ENCODE measurements at places on chromosomes 7 and 10.
A peak's percentile ranks its signal among the peaks of the same experiment; 100 is the strongest.

DNA sequence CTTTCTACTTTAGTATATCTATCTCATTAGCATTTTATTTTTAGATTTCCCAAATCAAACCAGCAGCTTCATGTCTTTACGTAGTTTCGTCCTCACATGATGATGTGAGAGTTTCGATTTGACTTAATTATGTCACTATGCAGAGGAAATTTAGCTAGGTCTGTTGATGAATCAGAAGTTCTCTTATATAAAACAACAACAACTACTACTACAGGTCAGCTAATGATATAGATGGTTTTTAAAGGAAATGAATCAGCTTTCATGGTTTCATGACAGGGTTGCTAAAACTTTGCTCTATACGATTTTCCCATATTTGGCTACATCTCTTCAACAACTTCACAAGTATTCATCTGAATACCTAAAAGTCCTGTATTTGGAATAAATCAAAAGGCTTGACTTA, 28.6 kb downstream of the JAZF1 start:
- no peak for DNase-seq

DNA sequence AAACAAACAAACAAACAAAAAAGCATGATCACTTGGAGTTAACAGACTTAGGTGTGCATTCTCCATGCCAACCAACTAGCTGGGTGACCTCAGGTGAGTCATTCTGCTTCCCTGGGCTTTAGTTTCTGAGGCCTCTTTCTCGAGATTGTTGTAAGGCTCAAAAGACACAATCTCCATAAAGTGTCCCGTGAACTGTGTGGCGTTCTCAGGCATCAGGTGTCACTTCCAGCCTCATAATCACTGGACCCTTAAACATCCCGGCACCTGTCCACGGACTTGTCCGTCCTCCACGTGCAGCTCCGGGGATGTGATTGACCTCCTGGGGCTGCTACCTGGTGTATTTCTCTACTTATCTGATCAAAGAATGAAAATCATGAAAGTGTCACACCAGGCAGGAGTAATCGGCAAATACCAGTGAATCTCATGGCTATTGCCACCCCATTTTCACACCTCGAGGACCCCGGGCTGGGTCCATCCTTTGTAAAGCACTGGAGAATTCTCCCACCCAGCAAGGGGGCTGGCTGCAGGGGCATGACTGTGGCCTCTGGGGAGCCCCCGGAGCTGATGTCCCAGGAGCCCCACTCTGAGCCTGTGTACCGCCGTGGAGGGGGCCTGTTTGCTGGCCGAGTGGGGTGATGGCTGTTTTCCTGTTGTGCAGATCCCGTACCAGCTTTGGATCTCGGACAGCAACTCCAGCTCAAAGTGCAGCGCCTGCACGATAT, 189.8 kb upstream of the SH2B2 start:
- DNase-seq = no peak

- peak; percentile 91 for DNase-seq
These were observed 27.0 kb downstream of the CALML3 start for GRCh38 chr10:5551531-5552375.

DNA sequence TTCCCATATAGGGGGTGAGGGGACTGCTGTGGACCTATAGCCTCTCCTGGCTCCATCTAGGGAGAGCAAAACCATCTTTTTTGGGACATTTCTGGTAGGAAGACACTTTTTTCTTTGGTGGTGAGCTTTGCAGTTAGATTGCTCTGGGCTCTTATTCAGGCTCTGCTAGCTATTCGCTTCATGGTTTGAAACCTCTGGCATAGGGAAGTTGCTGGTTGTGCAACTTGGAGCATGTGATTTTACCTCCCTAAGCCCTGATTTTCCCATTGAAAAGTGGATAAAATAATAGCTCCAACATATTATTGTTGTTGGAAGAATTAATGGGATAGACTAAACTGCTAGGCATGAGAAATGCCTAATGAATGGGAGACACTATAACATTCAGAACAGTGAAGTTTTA, 69.6 kb downstream of the CYP26A1 start:
- DNase-seq = no peak

DNA sequence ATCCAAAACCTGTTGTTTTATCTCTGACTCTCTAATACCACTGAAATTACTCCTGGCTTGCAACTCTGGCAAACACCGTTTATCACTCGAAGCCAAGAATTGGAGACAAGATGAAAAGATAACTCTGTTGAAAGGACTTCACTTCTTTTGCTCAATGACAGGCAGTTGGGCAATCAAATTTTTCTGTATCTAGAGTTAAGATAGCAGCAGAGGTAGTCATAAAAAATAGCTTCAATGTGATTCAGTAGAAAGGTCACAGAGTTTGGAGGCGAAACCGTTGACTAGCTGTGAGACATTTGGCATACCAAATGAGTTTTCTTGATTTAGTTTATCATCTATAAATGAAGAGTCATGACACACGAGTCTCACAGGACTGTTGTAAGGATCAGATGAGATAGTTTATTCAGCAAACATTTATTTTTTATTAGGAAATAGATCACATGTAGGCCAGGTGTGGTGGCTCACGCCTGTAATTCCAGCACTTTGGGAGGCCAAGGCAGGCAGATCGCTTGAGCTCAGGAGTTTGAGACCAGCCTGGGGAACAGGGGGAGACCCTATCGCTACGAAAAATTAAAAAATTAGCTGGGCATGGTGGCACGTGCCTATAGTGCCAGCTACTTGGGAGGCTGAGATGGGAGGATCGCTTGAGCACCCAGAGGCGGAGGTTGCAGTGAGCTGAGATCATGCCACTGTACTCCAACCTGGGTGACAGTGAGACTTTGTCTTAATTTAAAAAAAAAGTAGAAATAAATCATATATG, 23.6 kb downstream of the AKR1B1 start:
- peak; percentile 23 for DNase-seq

GRCh38 chr7:26858241-26858715, 6.1 kb downstream of the SKAP2 start:
- no peak for DNase-seq

GRCh38 chr10:132636358-132636757, 98.8 kb downstream of the INPP5A start:
- DNase-seq = no peak

DNA sequence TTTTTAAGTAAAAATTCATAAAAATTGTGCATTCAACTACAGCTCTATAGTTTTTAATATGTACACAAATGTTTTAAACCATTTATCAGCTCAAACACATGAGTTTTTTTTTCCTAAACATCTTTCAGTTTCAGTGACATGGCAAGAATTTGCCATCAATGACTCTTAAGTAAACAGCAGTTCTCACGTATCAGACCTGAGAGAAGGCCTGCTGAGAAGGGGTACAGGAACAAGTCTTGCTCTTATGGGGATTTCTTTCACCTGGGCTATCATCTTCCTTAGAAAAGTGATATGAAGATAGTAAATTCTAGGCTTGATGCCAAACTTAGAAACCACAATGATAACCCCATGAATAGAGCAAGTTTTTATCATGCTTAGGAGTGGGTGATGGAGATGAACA, 467.8 kb downstream of the ARL4A start:
- DNase-seq = no peak

GRCh38 chr10:119768455-119769094, 42.7 kb downstream of the INPP5F start:
- no peak for DNase-seq

GRCh38 chr10:24552346-24553016, 171.2 kb downstream of the ARHGAP21 start:
- no peak for DNase-seq

DNA sequence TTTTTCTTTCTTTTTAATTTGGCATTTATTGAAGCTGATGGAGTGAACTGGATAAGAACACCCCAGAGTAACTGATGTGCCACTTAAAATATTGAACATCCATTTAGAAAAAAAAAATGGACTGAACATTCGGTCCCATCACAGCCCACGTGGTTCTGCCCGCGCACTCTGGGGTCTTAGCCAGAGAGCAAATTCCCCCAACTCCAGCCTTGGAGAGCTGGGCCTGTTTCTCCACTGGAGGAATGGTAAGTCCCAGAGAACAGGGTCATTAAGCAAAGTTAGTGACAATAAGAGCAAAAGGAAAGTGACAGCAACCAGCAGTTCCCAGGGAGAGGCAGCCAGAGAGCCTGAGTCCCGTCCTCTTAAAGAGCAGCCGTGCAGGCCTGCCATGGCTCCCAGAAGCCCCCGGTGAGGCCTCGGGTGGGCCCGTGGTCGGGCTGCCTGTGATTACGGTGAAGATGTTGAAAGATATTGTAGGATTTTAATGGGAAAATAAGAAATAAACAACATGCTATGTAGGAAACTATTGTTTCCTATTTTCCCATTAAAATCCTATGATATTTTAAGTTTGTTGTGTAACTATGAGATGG, 487.9 kb upstream of the MKI67 start:
- DNase-seq = no peak

GRCh38 chr7:8042796-8043535, 74.4 kb downstream of the GLCCI1 start:
- no peak for DNase-seq

GRCh38 chr7:95102662-95103061, 195.3 kb downstream of the PPP1R9A start:
- DNase-seq = peak; percentile 76

GRCh38 chr7:63041786-63042185, 956.9 kb upstream of the ZNF722 start:
- no peak for DNase-seq

- no peak for DNase-seq
These were observed 209.7 kb downstream of the LHFPL3 start for GRCh38 chr7:104538152-104538551.

GRCh38 chr7:19520392-19520791, 188.4 kb downstream of the POLR1F start:
- DNase-seq = no peak

DNA sequence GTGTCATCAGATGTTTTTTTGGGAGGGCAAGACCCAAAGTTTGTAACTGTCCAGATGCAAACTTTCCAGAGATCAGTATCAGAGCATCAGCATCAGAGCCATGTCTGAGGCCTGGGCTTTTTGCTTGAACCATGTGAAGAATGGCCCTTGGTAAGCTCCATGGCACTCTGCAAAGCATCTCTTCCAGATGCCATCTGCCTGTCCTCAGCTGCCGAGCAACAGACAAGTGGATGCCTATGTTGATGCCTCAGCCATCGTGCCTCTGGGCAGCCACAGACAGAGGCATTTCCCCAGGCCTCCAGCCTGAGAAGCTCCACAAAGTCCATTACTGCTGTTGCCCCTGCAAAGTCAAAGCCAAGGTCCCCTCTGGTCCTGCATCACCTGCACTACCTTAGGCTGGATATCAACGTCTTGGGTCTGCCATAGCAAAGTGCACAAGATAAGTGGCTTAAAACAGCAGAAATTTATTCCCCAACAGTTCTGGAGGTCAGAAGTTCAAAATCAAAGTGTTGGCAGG, 670.2 kb upstream of the MKI67 start:
- DNase-seq = no peak

- DNase-seq = peak; percentile 73
These were observed 118.2 kb upstream of the NANOS1 start for GRCh38 chr10:118911363-118911762.

- DNase-seq = no peak
These were observed 53.6 kb upstream of the DYNC1I1 start for GRCh38 chr7:95718577-95719410.

- DNase-seq = no peak
These were observed 35.0 kb downstream of the ARMC3 start for GRCh38 chr10:22962817-22963216.

GRCh38 chr7:28958235-28958979, at the start of gene TRIL:
Gene TRIL (minus strand): TSS chr7:28958330. CDS start chr7:28958046, 284 bp downstream.
- DNase-seq = no peak

DNA sequence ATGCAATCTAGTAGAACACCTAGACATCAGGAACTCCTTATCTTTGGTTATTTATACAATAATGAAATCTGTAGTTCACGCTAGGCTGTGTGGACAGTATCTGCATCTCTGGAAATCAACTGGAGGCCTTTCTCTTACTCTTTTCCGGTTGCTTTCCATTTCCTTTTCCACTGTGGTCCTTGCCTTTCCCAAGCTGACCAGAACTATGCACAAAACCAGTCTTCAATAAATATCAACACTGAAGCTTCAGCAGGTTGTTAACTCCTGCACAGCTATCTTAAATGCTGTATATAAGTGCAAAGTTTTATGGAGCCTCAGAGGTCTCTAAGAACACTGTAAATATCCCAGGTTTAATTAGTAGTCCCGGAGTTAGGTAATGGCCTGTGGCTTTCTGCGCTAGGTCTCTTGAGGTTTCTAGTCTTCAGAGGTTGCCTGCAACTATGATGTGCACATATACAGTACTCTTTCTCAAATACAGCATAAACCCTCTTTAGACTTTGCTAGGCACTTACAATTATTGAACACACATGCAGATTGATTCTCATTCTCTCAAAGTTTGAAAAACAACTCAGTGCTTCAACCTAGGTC, 2.4 kb downstream of the KLLN start:
- DNase-seq = no peak

DNA sequence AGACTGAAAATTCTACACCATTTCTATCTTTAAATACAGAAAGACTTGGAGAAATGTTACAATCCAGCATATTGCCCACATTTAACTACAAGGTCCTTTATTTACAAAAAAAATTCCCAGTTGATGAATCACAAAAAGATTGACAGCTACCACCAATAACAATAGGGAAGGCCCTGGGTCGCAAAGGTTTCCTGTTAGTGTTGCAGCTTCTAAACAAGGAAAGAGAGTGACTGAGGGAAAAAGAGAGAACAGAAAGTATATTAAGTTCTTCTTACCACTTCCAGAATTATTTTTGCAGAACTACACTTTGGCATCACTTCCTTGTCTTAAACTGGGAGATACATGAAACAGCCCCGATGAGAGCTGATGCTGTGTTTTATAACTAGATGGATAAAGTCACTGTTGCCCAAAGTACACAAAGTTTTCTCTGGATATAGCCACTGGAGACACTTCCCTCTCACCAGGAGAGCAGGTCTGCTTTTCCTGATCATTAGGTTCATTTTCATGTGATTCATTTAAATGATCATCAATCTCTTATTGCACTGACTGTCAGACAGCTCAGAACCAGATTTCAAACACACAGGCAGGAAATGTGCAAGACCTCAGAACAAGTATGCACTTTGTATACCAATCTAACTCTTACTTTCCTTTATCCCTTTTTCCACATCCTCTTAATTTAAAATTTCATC, 57.0 kb downstream of the SHTN1 start:
- peak; percentile 41 for DNase-seq

- no peak for DNase-seq
These were observed 313.8 kb upstream of the BMPER start for GRCh38 chr7:33591490-33591889.

DNA sequence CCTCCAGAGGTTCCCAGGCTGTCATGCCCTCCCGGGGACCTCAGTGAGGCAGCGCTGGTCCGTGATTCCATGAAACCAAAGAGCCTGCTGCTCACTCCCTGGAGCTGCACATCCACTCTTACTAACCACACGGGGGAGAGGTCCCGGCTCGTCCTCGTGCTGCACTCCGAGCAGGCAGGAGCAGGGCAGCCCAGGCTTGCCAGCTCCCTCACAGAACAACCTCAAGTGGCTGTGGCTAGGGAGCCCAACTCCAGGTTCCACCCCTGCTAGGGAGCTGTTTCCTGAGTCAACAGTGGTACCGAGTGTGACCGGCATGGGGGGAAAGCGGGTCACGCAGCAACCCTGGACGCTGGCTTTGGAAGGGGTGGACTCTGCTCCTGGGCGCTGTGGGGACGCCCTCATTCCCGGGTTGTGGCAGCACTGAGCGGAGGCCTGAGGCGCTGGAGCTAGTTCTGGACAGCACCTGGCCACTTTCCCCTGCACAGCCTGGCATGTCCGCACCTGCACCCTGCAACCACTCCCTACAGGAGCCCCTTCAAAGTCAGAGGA, 27.9 kb upstream of the PPP2R2D start:
- DNase-seq = no peak

Data from RCC 7860 (cell line).